ENCODE measurements at places on chromosomes 7 and 10. TPM values are rescaled to one million over a fixed set of nuclear protein-coding genes. Genes with fewer than 3 reads are reported as not detected.
A peak's percentile ranks its signal among the peaks of the same experiment; 100 is the strongest.

The BAMBI gene
- 14.3 TPM for total RNA-seq

The TMEM139 gene
- 3.7 TPM for total RNA-seq

The EGR2 gene
- total RNA-seq: 21.1 TPM

The CTAGE8 gene
- total RNA-seq: 0.71 TPM

The GJD4 gene
- total RNA-seq: not detected

The ATOH7 gene
- not detected for total RNA-seq

The HIPK2 gene
- 217 TPM for total RNA-seq

- no peak for DNase-seq
Observed at GRCh38 chr10:10270126-10271050, 747.3 kb upstream of the CELF2 start.

- DNase-seq: peak; percentile 77
Observed at GRCh38 chr10:128097783-128098182, 28.4 kb downstream of the MKI67 start.

DNA sequence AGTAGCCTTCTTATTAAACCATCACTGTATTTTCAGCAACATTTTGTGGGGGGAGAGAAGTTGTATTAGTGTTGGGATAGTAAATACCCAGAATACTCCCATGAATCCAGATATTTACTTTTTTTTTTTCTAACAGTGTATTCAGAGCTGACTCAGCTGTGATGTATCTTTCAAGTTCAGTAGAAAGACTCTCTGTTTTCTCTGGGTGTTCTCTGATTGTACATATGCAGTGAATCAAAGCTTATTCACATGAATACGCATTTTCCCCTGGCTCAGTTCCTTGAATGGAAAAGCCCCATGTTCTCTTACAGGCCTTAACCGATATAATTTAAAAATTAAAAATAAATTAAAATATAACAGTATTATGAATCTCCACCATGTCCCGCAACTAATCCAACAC is 1.3 kb downstream of the TFPI2 start:
- DNase-seq: no peak

GRCh38 chr7:29968683-29969395 is 20.8 kb downstream of the SCRN1 start:
- no peak for DNase-seq

DNA sequence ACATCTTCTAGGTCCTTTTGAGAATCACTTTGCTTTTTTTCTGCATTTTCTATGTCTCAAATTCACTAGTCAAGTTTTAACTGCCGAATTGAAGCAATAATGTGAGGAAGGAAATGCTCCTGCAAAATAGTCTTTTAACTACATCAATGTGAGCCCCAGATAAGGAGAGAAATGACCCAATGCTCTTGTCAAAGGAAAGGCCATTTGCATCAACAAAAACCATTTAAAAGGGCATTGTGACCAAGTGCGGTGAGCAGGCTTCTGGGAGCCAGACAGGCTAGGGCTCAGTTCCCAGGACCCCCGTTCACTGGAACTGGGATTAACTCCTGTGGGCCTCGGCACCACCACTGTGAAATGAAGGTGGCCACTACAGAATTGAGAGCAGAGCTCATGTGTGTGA is 127.9 kb upstream of the EEPD1 start:
- no peak for DNase-seq

DNA sequence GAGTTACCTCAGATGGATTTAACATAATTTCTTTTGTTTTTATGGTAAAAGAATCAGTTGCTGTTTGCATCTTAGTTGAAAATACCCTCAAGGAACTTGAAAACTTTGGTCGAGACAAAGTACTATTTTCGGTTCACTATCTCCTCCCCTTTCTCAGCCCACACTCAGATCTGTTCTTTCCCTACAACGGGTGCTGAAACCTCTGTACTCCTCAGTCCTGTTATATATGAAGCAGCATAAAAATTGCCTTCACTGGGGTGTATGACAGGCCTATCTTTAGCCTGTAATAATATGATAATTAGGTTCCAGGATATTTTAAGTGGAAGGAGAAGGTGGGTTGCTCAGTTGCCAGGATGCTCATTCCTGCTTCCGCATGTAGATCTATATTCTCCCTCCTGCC is 105.2 kb upstream of the NOBOX start:
- no peak for DNase-seq

DNA sequence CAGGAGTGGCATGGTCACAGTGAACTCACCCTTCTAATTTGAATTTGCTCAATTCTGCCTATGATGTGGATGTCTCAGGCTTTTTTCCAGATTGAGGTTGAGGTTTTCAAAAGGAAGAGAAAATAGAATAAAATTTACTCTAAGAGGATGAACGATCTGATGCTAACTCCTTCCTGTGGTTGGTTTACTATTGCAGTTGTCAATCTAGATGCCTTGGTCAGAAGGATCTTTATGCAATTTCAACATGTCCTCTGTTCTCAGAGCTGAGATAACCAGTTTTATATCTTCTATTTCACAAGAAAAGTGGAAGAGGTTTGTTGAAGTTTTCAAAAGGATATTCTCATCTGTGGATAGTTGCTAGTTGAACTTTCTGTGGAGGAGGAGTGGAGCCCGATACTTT is 150.7 kb upstream of the WDR11 start:
- no peak for DNase-seq

DNA sequence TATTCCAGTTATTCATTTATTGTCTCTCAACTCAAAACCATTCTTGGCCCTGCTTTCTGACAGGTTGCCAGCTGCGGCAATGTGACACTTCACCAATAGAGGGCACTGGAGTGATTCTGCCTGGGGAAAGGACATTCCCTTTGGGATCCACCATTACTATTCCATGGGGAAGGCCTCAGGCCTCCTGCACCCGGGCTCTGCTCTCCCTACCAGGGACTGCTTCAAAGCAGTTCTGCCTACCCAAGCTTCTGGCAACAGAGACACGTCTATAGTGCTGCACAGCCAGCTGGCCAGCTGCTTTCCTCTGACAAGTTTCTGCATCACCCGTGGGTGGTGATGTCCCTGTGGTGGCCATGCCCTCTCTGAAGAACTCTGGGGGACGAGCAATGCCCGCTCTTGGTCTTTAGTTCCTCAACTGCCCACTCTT is 163.8 kb downstream of the ELMO1 start:
- DNase-seq: no peak

- no peak for DNase-seq
Observed at GRCh38 chr10:133336577-133337369, at the start of gene CALY. CALY (minus strand) TSS chr10:133336896; CDS start chr10:133328989, 7,907 bp downstream.

- DNase-seq: no peak
Observed at GRCh38 chr7:121180436-121181063, 148.2 kb upstream of the WNT16 start.

DNA sequence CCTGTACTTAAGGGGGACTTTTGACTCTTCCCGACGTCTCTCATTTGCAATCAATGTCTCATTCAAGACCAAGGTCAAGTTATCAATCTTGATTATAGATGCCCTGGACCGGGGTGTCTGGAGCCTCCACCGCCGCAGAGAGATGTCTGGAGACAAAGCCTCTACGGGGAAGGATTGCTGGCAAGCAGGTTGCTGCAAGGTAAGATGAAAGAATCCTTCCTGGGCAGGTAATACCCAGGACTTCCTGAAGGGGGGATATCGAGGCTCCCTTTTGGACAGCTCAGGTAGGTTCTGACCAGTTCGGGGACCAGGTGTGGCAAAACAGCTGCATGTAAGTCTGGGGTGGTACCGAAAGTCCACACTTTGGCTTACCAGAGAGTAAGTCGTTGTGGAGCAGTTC is 12.5 kb upstream of the CUX1 start:
- DNase-seq: peak; percentile 51

GRCh38 chr7:147400221-147400689 is 1190.3 kb upstream of the C7orf33 start:
- DNase-seq: no peak

GRCh38 chr10:110052916-110053315 is 45.1 kb downstream of the ADD3 start:
- no peak for DNase-seq

DNA sequence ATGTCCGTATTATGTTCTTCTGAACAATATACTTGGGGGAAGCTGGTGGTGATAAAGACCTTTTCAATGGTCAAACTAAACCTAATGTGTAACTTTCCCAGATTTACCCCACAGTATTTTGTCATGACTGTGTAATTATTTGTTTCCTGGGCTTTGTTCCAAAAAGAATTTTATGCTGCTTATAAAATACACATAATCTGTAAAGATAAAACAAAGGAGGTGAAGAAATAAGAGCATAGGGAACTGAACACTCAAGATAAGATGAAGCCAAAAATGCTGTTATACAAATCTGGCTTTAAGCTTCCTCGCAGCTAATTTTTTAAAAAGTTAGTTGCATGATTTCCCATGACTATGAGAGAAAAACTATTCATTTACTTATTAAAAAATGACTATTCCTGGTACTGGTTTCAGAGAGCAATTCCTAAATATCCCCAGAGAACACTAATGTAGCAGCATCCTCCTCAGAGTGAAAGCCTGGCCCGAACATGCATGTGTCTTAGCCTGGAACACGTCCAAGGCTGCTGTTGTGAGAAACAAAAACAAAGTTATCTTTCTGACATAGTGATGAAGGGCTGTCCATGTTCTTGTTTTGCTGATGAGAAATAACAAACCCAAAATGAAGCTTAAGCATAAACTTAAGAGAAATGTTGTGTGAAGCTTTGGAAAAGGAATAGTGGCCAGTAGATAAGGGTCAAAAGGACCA is 33.9 kb downstream of the MALSU1 start:
- DNase-seq: no peak

GRCh38 chr7:104536956-104537355 is 208.6 kb downstream of the LHFPL3 start:
- DNase-seq: no peak

- no peak for DNase-seq
Observed at GRCh38 chr7:107638594-107638993, 22.0 kb upstream of the SLC26A4 start.

GRCh38 chr10:14736600-14737081 is 38.1 kb downstream of the FAM107B start:
- DNase-seq: no peak

GRCh38 chr7:29626730-29627129 is 63.1 kb downstream of the PRR15 start:
- DNase-seq: no peak

DNA sequence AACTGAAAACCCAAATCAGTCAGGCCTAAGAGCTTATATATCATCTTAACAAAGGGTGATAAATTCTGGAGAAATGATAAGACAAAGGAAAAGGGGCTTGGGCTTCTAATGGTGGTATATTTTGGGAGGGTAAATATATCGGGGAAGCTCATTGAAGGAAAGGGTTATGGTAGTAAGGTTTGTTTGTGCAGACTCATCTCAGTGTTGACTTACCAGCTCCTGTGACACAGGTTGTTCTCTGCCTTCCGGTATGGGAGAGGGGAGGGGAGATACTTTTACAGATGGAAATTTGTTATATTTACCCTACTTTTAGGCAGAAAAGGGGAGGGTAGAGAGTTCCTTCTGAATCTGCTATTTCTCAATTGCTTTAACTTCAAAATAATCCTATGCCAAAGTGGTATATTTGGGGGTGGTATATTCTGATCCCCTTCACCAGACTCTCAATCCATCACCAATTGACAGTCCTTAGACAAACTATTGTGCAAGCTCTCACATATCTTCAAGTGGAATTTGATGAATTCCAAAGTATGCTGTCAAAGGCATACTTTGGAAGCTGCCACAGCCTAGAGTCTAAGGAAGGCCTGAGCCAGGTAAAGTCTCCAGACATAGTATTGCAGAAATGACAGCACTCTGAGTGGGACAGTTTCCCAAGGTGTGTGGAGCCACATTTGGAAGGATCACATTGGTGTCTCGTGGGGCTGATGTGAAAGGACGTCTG is 13.3 kb upstream of the PAPSS2 start:
- no peak for DNase-seq

DNA sequence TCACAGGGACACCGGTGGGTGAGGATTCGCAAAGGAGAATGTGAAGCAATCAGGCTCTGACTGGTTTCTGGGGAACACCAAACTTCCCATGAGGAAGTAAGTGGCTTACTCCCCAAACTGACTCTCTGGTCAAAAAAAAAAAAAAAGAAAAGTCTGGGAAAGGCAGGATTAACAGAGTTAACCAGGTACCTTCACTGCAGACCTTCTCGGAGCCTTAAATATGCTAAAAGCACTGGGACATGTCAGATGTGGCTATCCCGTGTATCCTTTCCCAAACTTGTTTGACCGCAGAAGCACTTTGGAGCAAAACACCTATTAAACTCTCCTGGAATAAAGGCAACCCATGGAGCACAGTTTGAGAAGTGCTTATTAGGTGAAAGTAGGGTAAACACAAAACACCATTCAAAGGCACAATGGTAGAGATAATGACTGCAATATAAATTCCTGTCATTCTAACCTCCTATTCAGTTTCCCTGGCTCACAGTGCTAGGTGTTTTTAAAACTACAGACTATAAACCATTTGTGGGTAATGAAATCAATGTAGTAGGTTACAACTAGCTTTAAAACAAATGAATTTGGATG is 44.1 kb upstream of the MXI1 start:
- no peak for DNase-seq

GRCh38 chr7:124246262-124246863 is 213.5 kb upstream of the TMEM229A start:
- DNase-seq: no peak

DNA sequence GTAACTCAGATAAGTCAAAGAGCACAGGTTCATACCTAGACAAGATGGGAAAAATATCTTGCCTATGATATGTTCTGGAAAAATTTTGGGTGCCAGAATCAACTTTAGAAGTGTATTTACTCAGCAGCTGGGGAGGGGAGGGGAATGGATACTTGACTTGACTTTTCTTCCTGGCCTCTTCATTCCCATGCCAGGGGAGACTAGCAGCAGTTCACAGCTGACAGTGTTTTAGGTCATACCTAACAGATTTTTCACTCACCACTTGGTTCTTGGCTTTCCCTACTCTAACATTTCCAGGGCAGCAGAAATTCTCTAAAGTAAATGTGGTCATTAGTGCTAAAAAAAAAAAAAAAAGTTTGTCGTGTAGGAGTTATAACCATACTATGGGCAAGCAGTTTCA is 46.3 kb downstream of the TAS2R16 start:
- DNase-seq: no peak

DNA sequence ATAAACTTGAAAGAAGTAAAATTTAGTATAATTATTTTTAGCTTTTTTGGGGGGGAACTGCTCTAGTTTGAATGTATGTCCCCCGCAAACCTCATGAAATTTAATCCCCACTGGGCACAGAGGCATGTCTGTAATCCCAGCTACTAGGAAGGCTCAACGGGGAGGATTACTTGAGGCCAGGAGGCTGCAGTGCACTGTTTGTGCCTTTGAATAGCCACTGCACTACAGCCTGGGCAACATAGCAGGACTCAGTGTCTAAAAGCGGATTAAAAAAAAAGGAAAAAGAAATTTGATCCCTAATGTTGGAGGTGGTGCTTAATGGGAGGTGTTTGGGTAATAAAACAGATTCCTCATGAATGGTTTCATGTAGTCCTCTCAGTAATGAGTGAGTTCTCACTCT is 43.1 kb upstream of the PHF14 start:
- DNase-seq: no peak

DNA sequence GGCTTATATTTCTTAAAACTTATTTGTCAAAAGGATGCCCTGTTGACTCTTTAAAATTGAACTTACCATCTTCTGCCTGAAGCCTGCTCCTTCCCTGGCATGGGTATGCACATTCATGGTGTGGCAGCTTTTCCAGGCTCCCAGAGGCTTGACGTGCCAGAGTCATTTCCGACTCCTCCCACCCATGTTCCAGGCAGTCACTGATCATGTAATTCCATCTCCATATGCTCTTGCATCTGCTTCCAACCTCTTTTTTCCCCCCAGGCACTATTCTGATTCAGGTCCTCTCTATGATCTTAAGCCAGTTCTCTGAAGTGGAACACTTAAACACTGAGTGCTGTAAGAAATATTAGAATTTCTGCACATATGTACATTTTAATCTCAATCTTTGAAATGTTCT is 82.2 kb downstream of the CFAP58 start:
- DNase-seq: no peak

Measured in mesenteric fat pad (tissue), 1 donor.